ENCODE measurements at places on chromosomes 5 and 9.

GRCh38 chr5:13108265-13108664 is 836.2 kb downstream of the DNAH5 start:
- DNase-seq = no peak

DNA sequence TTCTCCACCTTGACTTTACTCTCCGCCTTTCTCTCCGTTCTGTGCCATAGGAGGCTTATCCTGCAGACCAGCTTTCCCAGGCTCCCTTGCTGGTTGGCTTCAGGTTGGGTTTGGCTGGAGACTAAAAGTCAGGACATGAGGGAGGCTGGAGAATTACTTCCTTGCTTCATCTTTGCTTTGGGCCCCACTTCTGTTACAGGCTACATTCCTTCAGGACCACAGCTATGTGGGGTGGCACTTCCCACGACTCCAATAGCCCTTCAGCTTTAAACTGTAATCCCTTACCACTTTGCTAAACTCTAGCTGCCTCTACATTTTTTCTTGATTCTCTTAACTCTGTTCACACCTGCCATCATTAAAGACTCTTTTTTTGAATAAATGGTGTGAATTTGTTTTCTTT is 186.7 kb upstream of the NR4A3 start:
- DNase-seq = no peak

- no peak for DNase-seq
These were observed 39.8 kb upstream of the DAP start for GRCh38 chr5:10800852-10801251.

- no peak for DNase-seq
These were observed 92.1 kb downstream of the HCN1 start for GRCh38 chr5:45604092-45604491.

- no peak for DNase-seq
These were observed 29.0 kb downstream of the PDE6A start for GRCh38 chr5:149915392-149916260.

GRCh38 chr9:127182901-127183746 is 60.7 kb upstream of the ANGPTL2 start:
- DNase-seq = no peak

DNA sequence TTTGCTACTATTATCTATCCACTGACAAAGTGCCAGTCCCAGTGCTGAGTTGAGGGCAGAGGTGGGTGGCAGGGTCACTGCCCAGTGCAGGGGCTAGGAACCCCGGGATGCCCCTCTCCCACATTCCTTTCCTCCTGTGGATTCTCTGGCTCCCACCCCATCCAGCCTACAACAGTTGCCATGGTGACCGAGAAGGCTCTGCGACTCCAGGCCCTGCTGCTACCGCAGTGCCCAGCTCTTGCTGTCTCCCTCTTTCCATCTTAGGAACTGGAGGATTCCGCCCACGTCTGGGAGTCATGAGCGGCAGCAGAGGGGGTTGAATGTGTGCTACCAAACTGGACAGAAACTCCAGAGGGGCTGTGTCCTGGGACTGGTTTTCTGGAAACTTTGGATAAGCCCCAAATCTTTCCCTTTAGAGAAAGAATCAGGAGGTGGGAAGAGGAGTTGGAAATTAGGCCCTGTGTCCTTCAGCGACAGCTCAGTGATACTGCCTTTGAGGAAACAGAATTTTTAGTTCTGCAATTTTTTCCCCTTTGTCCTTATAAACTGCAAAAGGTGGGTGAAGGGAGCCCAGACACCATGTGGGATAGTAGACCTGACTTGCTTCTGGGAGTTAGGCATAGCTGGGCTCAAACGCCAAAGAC is 20.7 kb upstream of the C5orf47 start:
- no peak for DNase-seq

DNA sequence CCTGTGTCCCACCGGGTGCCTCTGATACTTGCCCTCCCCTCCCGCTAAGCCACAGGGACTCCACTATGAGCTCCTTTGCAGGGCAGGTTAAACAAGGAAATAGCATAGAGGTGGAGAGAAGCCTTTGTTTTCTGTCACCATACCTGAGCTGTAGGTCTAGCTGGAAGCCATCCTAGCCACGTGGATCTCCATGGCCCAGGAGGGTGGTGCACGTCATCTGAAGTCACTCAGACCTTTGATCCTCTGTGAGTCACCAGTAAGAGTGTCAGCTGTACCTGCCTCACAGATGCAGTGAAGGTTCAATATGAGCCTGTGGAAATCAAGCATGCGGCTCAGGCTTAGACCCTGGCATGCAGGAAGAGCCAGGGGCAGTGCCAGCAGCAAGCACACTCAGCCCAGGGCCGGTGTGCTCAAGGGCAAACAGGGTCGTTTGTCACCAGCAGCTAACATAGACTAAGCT is 55.1 kb downstream of the ASS1 start:
- no peak for DNase-seq

- DNase-seq = no peak
These were observed 104.1 kb downstream of the ADAMTS2 start for GRCh38 chr5:179241175-179241574.

GRCh38 chr5:95110118-95110517 is 174.8 kb downstream of the MCTP1 start:
- DNase-seq = no peak

GRCh38 chr9:84371737-84372136 is 31.2 kb upstream of the SLC28A3 start:
- no peak for DNase-seq

DNA sequence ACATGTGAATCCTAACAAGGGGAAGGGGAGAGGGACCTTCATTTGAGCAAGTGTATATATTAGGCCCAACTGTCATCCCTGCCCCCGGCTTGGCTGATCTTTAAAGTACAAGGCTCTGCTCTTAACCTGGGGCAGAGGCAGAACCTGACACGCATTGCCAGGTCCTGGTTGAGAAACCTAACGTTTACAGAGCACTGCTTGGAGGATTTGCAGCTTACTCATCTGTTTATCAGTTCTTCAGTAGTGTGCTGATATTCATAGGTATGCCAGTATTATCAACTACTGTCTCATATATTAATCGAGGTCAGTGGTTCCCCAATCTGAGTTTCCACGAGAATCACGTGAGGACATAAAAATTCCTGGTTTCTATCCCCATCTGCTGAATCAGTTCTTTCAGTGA is 50.4 kb downstream of the ACO1 start:
- DNase-seq = no peak

GRCh38 chr5:145824040-145824439 is 11.1 kb downstream of the PRELID2 start:
- DNase-seq = no peak

GRCh38 chr5:149044453-149045088 is 18.3 kb downstream of the SH3TC2 start:
- DNase-seq = no peak

- DNase-seq = no peak
These were observed 135.2 kb upstream of the HMHB1 start for GRCh38 chr5:143676802-143677201.

GRCh38 chr5:134824681-134825080 is 21.1 kb upstream of the C5orf24 start:
- DNase-seq = no peak

GRCh38 chr5:156295431-156295830 is 31.5 kb upstream of the SGCD start:
- no peak for DNase-seq

GRCh38 chr5:116892993-116893392 is 318.4 kb upstream of the SEMA6A start:
- no peak for DNase-seq

DNA sequence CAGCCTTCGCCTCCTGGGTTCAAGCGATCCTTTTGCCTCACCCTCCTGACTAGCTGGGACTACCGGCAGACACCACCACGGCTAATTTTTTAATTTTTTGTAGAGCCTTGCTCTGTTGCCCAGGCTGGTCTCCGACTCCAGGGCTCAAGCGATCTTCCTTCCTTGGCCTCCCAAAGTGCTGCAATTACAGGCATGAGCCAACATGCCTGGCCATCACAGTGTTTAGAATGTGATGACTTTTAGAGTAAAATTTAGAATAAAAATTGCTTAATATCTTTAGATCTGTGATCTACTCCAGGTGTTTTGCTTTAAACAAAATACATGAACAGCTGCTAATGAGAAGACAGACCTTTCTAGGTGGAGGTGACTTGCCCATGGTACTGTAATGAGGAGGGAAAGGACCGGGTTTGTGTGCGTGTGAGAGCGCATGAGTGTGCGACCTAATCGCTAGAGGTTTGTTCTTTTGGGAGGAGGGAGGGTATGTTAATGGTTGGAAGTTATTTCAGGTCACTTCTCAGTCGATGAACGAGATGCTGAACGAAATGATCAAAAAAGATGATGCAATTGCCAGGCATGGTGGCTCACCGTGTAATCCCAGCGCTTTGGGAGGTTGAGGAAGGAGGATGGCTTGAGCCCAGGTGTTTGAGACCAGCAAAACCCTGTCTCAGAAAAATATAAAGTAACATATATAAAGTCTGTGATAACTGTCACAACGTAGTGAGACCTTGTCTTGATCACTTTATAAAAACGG is 2.0 kb downstream of the CNOT6 start:
- no peak for DNase-seq

DNA sequence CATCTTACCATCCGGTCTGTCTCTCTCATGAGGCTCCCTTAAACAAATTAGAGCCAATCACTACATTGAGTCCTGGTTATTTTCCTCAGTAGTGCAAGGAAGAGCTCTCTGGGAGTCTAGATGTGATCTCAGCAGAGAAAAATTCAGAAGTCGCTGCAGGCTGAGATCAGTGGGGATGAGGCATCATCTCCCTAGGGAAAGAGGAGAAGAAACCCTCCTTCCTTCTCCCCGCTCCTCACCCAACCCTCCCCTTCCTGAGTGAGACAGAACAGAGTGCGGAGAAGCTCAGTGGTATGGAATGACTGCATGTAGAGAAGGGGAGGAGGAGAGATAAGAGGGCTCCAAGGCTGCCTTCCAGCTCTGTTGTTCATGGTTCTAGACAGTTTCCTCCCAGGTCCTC is 80.5 kb downstream of the PAPPA start:
- DNase-seq = no peak

DNA sequence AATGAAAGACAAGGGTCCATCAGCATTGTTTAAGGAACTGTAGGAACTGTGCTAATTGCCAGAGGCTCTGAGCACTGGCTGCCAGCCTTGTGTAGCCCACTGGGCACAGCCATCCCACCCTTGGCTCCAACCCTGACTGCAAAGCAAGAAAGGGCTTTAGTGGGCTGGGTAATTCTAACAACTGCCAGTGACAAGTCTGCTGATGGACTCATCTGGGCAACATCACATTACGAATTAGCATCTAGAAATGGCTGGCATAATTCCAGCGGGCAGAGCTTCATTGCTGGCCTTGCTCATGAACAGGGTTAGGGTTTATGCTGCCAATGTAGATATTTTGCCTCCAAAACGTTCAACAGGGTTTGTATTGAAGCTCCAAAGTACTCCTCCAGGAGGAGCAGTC is 326.9 kb downstream of the ARHGEF28 start:
- no peak for DNase-seq

DNA sequence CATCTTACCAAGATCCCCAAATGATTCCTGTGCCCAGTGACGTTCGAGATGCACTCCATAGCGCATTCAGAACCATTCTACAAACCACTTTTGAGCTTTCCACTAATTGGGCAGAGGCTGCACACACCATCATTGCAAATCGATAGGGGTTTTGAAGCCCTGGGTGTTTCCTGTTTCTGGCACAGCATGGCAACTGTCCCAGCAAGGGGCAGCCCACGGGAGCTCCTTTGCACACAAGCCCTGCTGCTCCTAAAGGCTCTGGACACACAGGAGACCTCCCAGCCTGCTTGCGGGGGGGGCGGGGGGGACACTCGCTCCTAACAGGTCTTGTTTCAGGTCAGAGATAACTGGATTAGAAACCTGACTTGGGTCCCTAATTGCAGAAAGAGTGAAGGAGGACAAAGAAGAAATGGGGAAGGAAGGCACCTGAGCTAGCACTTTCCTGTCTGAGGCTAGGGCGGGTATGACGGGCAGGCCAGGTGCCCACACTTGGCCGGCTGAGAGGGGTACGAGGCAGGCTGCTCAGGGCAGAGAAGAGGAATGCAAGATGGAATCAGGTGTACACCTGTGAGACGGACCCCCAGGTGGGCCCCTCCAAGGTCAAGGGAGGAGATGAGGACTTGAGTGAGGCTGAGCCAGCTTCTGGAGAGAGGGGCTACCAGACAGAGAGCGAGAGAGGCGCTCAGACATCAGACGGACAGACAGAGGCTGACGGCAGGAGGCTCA is 820 bp downstream of the FBP1 start:
- no peak for DNase-seq

GRCh38 chr9:83521411-83521810 is 16.8 kb downstream of the FRMD3 start:
- DNase-seq = no peak

DNA sequence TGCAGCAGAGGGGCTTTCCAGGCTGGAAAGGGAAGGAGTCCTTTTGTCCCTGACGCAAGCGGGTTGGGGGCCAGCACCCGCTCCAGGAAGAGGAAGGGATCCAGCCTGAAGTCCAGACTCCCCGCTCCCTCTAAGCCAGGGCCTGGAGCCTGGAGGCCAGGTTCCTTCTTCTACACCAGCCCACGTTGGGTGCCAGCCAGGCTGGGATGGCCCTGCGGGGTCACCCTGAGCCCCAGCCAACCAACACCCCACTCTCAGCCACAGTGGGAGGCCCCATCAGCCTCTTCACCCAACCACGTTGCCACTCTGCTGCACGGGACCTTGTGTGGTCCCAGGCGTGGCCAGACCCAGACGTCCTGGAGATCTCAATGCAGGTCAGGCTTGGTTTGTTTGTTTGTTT is 970 bp upstream of the FUT7 start:
- DNase-seq = no peak

DNA sequence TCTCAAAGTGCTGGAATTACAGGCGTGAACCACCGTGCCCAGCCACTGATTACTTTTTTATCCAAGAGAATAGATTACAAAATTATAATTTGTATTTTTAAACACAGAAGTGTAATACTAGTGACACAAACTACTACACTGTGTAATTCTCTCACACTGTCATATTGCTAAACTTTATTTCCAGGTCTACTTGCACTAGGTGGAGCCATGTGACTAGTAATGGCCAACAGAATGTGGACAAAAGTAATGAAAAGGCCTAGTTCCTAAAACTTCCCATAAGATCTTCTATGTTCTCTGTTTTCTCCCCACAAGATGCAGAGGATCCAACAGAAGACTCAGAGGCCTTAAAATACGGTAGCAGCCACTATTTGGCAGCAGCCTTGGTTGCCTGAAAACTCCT is 27.3 kb downstream of the NADK2 start:
- no peak for DNase-seq

DNA sequence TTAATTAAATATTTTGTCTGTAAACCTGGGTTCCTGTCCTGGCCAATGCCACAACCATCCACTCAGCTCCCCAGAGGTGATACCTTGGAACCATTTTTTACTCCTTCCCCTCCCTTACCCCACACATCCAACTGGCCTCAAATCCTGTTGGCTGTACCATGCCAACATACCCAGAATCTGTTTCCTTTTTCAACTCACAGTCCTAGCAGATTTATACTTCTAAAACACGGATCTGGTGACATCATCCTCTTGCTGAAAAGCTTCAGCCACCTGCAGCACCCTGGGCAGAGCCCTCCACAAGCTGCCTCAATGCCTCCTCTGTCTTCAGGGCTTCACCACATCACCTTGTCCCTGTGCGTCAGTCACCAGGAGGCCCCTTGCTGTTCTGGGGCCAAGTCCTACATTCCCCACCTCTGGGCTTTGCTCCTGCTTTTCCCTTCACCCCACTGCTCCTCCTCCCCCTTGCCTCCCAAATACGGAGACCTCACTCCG is 14.9 kb downstream of the SEMA6A start:
- DNase-seq = no peak

Measured in right renal cortex interstitium (tissue), 3 donors.